Sigmoid colon (tissue), 7 donors: ENCODE measurements at places on chromosomes 6 and 20. TPM values are rescaled to one million over a fixed set of nuclear protein-coding genes. Genes with fewer than 3 reads are reported as not detected.

DNA sequence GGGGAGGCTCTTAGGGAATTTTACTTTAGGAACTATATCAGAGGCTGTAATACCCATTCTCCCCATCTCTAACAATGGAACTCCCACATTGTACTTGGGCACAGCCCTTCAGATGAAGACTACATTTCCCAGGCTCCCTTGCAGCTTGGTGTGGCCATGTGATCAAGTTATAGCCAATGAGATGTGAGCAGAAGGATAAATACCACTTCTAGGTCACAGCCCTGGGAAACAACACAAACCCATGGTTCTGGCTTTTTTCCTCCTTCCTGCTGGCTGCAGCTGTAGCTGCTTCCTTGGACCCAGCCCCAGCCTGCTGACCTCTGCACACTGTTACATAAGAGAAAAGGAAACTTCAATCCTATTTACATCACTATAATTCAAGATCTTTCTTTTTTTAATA is 445.9 kb upstream of the JARID2 start:
- peak; percentile 88 for DNase-seq

GRCh38 chr6:82030761-82031503 is 216.6 kb downstream of the IBTK start:
- no peak for DNase-seq

DNA sequence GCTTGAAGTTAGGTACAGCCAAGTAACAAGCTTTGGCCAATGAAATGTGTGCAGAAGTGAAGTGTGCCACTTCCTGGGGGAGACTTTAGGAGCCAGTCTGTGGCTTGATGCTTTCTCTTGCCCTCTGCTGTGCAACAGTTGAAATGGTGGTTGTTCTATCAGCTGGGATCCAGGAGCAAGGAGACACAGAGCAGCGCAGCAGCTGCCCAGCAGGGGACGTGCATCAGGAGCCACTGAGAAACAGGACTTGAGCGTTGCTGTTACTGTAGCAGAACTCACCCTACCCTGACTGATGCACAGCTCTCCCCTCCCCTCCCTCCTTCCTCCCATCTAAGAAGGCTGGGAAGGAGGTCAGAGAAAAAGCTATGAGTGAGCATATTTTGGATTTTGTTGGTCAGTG is 18.9 kb upstream of the CCN5 start:
- DNase-seq: no peak

DNA sequence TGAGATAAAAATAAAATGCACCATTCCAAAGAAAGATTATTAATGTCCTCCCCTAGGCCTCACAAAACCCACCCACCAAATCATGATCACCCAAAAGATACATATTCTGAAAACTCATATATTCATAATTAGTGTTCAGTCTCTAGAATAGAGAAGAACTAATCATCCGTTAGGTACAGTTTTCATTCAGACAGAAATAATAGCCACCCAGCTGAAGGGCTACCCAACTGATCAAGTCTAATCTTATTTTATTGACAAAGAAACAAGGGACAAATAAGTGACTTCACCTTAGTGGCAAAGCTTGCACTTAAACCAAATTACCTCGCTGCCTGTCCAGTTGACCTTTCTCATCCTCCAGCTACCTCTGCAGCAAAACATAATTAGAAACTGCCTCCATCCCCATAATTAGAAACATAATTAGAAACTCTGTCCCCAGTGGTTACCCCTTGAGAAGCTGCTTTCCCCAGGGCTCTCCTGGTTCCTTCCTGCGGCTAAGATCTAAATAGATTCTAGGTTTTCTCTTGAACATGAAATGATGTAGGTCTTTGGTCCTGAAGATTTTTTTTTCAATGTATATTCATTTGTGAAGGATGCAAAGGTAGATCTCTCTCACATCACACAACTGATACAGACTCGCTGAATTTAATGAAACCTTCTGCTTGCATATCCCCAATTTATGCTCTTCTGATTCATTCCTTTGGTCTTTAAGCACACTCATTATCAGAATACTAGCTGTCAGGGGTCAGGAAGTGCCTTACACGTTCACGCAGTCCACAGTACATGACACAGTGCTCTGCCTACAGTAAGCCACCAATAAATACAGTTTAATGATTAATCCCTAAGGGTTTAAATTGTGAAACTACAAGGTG is 46.3 kb downstream of the HBS1L start:
- DNase-seq: no peak

GRCh38 chr6:137733372-137733771 is 133.7 kb upstream of the TNFAIP3 start:
- DNase-seq: no peak

Gene KIF6
- 0.55 TPM for total RNA-seq
